ENCODE measurements at places on chromosomes 6 and 20.

DNA sequence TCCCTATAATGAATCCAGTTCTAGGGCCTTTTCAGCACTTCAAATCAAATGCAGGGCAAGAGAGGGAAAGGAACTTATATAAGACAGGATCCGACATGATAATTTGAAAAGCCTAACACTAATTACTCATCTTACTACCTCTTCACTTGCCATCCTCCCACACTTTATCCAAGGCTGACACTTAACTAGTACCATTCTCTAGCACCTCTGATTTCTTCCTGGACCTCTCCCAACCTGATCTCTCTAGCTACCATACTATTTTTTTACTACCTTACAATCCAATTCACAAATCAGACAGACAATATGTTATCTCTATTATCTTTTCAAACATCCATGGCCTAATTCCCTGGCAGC lies 50.4 kb downstream of the BTBD9 start:
- no peak for DNase-seq

DNA sequence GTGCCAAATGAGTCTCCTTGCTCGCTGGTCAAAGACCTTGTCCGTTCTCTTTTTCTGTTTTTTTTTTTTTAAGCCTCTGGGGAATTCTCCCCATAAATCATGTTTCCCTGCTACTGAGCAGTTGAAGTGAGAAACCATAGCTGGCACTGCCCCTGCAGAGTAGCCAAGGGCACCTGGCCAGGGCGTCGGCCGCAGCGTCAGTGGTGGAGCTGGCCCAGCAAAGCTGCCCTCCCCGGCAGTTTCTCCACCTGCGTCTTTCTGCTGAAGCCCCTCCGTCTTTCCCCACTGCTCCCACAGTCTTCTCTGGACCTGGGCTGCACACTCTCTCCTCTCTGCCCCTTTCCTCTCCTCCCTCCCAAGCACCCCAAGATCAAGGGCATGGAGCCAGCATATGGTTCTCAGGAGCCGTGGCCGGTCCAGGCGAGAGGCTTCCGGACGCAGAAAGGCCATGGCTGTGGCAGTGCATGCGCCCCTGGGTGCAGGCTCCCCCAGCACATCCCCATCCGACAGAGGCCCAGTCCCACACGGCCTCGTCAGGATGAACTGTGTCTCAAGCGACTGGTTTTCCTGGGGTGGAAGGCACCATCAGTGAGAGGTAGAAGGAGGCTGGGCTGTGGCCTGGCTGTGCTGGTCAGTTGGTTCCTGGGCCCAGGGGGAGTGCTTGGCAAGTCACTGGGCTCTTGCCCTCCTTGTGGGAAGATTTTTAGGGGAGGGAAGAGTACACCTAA lies 218.1 kb downstream of the ERMARD start:
- no peak for DNase-seq

GRCh38 chr6:36139991-36140710 lies 9.8 kb downstream of the MAPK13 start:
- no peak for DNase-seq

DNA sequence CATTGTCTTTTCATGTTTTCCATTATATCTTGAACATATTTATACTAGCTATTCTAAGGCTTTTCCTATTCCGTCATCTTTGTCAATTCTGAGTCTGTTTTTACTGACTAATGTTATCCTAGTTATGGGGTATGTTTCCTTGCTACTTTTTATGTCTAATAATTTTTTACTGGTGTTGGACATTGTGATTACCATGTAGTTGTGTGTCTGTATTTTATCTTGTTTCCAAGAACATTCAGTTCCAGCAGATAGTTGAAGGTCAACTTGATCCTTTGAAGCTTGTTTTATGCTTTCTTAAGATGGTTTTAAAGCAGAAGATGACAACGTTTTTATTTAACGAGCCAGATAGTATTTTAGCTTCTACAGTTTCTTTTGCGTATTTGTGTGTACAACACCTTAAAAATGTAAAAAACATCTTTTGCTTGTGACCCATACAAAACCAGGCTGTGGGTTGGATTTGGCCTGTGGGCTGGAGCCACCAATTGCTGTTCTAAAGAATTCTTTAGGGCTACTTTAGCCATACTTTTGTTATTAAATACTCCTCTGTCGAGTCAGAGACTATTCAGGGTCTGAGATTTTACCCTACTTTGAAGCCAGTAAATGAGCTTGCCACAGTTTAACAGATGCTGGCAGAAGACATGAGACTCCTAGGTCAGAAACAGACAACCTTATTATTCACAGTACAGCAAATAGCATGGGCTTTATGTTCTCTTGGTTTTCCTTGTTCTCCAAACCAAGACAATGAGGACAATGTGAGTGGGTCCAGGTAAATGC lies 38.7 kb upstream of the REV3L start:
- DNase-seq = no peak

DNA sequence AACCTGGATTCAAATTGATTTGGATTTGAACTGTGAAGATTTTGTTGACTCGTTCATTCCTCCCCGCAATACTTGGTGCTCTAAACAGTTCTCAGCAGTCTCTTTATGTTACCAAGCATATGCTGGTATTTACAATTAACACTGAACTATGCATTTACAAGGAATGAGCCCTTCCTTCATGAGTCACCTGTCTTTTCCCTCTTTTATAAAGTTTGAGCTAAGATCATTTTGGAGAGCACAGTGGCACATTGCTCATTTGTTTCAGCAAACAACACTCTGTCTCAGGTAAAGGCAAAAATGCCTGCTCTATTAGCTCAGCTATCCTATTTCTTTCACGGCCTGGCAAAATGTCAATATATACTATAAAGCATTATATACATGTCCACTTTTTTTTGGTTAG lies 285.4 kb downstream of the PHACTR1 start:
- DNase-seq = no peak

DNA sequence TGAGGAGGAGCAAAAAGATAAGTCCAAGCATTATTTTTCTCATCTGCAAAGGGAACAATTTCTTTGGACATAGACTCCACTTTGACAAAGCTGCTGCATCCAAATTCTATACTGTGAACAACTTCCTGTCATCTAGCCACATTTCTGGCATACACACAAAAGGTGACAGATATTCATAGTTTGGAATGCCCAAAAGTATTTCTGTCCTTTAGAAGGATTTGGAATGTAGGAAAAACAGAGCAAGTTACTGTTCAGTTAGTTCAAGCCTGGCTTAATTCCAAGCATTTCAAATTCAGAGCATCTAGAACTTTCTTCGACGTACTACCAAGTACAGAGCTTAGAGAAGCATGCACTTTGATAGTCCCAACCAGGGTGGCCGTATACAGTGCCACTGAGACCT lies 134.0 kb downstream of the PDE7B start:
- DNase-seq = no peak
